Motor neuron (in vitro differentiated cells): ENCODE measurements at places on chromosomes 1 and 21. TPM values are rescaled to one million over a fixed set of nuclear protein-coding genes. Genes with fewer than 3 reads are reported as not detected.

DNA sequence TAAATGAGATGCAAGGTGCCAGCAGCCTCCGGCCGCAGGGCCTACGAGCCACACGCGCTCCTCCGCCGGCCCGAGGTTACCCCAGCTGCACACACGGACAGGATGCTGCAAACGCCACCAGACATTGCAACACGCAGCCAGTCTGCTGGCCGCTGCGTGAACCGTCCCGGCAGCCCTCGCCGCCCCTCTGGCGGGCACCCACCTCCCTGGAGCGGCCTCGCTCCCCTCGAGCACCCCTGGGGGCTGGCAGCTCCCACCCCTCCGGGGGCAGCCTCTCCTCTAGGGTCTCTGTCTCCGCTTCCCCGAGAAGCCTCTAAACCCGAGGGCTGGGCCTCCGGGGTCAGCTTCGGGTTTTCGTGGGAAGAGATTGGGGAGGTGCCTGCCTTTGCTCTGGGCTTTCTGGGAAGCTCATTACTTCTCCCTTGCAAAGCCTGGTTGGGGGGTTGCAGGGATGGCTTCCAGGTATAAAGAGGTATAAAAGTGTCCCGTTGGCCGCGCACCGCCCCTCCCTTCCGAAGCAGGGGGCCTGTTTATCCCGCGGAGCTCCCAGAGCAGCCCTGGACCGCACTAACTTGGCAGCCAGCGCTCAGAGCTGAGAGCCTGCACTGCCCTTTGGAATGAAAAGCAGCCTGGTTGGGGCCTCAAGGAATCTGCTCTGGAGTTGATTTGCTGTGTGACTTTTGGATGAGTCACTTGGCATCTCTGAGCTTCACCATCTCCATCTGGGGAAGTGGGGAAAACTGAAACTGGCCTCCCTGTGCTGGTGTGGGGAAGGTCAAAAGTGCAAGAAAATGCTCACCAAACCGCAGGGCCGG is 21.8 kb downstream of the DHRS3 start:
- peak; percentile 85 for ATAC-seq

DNA sequence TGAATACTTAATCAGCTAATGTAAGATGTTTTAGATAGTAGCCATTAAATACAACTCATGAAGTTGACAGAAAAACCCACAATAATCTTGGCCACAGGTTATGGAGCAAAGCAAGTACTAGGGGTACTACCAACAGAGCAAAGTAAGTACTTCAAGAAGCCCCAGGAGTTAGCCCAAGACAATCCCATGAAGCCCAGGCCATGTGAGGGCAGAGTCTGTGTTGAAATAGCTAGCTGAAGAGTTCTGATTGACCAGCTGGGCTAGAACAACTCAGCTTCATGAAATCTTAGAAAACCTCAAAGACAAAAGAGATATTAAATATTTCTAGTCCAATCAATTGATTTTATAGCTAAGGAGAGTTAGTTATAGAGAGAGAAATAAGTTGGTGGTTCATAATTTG is 212.9 kb upstream of the HOOK1 start:
- ATAC-seq = no peak

GRCh38 chr1:193140254-193140653 is 18.4 kb downstream of the CDC73 start:
- no peak for ATAC-seq

DNA sequence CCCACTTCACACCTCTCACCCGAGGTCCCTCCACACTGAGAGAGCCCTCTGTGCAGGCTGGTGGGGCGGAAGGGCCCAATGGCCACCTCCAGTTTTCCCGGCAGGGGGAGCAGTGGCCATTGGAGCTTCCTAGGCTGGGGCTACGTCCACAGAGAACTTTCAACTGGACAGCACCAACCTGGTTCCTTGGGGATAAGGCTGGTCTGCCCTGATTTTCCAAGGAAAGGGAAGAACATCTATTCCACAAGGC is 20.3 kb upstream of the LAPTM5 start:
- ATAC-seq = peak; percentile 1

DNA sequence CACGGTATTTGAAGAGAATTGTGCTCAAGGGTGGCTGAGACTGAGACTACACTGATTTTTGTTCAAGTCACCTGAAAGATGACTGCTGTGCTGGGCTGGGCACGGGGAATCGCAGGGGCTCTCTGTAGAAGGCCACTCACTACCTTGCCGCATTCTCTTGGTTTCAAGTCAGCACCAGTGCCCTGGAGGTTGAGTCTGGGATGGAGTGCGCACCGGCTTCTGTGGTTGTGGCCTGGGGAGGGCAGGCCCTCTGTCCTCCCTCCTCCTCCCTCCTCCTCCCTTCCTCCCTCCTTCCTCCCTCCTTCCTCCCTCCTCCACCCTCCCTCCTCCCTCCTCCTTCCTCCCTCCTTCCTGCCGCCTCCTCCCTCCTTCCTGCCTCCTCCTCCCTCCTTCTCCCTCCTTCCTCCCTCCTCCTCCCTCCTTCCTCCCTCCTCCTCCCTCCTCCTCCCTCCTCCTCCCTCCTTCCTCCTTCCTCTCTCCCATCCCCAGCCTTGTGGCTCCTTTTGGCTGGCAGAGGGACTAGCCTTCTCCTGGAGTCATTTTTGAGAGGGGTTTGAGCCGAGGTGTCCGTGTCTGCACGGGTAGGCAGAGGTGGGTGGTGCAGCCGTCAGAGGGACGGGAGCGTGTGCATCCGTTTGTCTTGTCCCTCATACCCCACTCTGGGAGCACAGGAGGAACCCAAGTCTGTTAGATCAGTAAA is 9.5 kb downstream of the RER1 start:
- ATAC-seq = no peak

- ATAC-seq = no peak
These were observed 18.9 kb upstream of the TUT4 start for GRCh38 chr1:52571783-52572182.

- no peak for ATAC-seq
These were observed 572.9 kb upstream of the CAMK1G start for GRCh38 chr1:209010475-209011230.

GRCh38 chr1:182739545-182739944 is 50.0 kb upstream of the NPL start:
- peak; percentile 100 for ATAC-seq

DNA sequence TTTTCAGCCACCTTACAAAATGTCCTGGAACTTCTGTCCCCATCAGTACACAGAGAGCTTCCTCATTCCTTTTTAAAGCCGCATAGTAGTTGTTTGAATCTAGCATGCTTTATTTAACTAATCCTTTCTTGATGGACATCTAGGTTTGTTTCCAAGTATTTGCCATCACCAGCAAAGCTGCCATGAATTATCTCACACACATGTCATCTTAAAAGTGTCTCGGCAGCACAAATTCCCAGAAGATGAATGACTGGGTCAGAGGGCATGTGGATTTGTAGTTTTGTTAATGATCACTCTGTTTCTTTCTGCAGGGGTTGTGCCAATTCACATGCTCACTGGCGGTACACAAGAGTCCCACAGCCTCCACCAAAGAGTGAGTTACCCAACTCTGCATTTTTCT is 68.3 kb downstream of the CLIC6 start:
- ATAC-seq = no peak

- peak; percentile 42 for ATAC-seq
These were observed 235.1 kb upstream of the ST6GALNAC5 start for GRCh38 chr1:76632136-76632535.

DNA sequence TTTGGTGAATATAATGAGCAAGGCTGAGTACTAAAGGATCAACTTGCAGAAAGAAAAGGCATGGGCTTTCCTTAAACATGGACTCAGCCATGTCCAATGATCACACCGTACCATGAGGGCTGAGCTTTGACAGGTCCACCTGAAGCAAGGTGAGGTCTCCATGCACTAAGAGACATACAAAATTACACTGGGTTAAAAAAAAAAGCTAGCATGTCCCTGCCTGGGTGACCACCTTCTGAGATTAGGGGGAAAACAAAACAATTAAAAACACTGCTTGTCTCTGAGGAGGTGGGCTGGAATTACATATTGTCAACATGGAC is 22.7 kb downstream of the DUSP10 start:
- ATAC-seq = no peak

GRCh38 chr1:110770832-110771231 is 96.1 kb upstream of the KCNA3 start:
- ATAC-seq = no peak

DNA sequence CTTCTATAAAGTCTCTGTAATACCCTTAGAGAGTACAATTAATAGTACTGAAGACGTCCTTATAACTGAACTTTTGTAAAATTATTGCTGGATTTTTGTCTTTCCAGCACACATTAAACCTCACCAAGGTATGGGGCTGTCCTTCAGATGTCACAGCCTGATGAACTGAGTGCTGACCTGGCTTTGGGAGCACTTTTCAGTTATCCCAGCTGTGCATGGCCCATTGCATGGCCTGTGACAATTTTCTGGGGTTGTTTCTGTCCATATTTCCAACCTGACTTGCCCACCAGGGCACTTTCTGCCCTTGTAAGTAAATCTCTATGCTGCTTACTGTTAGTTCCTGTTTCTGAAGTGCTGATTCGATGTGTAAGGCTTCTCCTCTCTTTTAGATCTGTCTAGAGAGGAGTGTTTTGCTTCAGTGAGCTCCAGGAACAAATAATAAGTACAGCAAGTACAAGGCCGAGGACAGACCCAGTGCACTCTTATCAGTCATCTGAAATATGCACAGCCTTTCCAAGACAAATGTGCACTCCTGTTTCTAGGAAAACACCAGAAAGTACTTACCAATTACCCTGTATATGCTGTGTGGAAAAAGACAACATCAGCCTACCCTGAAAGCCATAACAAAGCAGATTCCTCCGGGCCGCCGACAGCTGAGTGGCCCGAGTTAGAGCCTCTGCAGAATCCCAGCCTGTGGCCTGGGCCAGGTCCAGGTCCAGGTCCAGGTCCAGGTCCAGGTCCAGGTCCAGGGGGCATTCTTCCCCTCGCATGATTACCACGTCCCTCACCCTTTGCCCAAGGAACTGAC is 121.7 kb downstream of the DHRS3 start:
- ATAC-seq = no peak

- no peak for ATAC-seq
These were observed 84.4 kb upstream of the CXADR start for GRCh38 chr21:17428484-17428869.

DNA sequence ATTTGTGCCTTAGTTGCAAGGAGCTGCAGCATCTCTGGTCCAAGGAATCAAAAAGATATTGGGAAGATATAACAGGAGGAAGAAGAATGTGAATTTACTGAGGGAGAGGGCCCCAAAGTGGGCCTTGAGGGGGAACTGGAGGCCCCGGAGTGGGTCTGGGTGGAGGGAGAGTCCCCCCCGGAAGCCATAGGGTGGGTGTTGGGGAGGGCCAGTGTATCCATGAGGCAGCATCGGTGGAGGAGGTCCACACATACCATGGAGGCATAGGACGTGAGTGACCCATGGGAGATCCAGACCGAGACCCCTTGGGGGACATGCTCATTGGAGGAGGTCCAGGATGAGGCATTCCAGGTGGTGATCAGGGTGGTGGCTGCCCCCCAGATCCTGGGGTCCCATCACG is 708 bp upstream of the C1orf167 start:
- no peak for ATAC-seq

GRCh38 chr1:162036163-162036562 is 12.5 kb upstream of the OLFML2B start:
- ATAC-seq = no peak

GRCh38 chr1:33177996-33178540 is 3.8 kb downstream of the TRIM62 start:
- no peak for ATAC-seq

GRCh38 chr1:42368096-42368795 is 12.3 kb upstream of the RIMKLA start:
- ATAC-seq = no peak

- no peak for ATAC-seq
These were observed 162.3 kb upstream of the ARHGEF16 start for GRCh38 chr1:3292051-3292722.

GRCh38 chr1:167634435-167634834 is 4.4 kb downstream of the RCSD1 start:
- no peak for ATAC-seq

- ATAC-seq = no peak
These were observed 645.0 kb downstream of the PTPRC start for GRCh38 chr1:199283794-199284193.

- no peak for ATAC-seq
These were observed 48.4 kb upstream of the EDARADD start for GRCh38 chr1:236345728-236346127.

- no peak for ATAC-seq
These were observed 183.5 kb upstream of the ADGRL4 start for GRCh38 chr1:79190074-79190473.

DNA sequence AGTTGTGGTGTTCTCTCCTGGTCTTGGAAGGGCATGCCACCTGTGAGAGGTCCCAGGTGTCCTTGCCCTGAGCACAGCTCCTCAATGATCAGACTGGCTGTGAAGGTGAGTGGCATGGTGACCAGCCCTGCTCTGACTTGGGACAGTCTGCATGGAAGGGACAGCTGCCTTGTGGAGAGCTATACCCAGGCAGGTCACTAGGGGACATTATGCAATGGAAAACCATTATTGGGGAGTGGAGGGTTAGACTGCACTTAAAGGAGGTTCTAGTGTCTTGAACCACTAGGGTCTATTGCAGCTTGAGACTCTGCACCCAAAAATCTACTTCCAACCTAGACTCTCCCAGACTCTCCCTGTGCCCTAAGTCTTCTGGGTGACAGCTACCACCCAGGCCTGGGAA is 24.8 kb downstream of the FAM78B start:
- no peak for ATAC-seq

- ATAC-seq = no peak
These were observed 29.1 kb downstream of the PRSS38 start for GRCh38 chr1:227844320-227845146.

The IL23R gene
- 0.54 TPM in 2 replicates for total RNA-seq

The KCNA3 gene
- total RNA-seq = 2.8 and 3.0 TPM in 2 replicates

The COL24A1 gene
- total RNA-seq = 0.83 and 1.2 TPM in 2 replicates

The LYPD8 gene
- 0.59 TPM in 1 of 2 replicates, not detected in the other for total RNA-seq

The OR13G1 gene
- 0.18 and 0.21 TPM in 2 replicates for total RNA-seq

The C1orf226 gene
- 9.3 and 17.0 TPM in 2 replicates for total RNA-seq

The LCE5A gene
- not detected in 2 replicates for total RNA-seq

The BTBD8 gene
- 42.3 and 43.5 TPM in 2 replicates for total RNA-seq
